ENCODE measurements at places on chromosomes 13 and 19.

DNA sequence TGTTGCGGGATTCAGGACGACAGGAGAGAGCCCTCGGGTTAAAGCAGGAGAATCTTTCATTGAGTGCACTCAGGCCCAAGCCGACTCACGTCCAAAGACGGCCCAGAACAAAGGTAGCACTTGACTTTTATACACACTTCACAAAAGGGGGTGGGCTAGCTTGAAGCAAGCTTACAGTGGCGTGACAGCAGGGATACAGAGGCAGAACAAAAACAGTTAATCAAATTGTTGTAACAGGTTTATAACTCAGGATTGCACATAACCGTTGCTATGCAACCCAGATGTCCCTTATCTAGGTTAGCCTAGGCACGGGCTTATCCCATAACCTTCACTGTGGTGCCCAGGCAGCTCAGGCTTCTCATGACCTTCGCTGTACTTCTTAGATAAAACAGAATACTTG, 2.0 kb downstream of the MED25 start:
- DNase-seq, result no peak

DNA sequence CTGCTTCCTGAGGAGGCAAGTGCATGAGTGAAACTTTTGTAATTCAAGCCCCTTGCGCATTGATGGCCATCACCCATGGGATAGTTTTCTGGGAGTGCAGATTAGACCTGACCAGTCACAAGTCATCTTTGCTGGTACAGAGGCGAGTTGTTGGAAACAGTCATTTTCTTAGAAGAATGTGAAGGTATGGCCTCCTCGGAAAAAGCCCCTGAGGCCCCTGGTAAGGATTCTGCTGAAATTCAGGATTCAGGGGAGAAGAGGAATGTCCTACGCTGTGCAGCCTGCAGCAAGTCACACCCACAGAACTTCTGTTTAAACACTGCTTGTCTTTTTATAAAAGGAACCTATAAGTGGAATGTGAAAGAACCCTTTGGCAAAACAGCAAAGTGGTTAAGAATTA, 11.0 kb upstream of the SPART start:
- DNase-seq, result no peak

- no peak for DNase-seq
Measured at GRCh38 chr19:4916292-4917082, 7.2 kb downstream of the UHRF1 start.

GRCh38 chr13:110017379-110017778, 231.0 kb upstream of the IRS2 start:
- no peak for DNase-seq

- DNase-seq, result no peak
Measured at GRCh38 chr13:71828117-71828516, 38.9 kb downstream of the DACH1 start.

- DNase-seq, result peak; percentile 82
Measured at GRCh38 chr19:38506723-38507550, 73.4 kb downstream of the RYR1 start.

- no peak for DNase-seq
Measured at GRCh38 chr13:105991622-105992277, 543.7 kb downstream of the EFNB2 start.

- no peak for DNase-seq
Measured at GRCh38 chr13:60312851-60313505, 84.0 kb upstream of the TDRD3 start.

DNA sequence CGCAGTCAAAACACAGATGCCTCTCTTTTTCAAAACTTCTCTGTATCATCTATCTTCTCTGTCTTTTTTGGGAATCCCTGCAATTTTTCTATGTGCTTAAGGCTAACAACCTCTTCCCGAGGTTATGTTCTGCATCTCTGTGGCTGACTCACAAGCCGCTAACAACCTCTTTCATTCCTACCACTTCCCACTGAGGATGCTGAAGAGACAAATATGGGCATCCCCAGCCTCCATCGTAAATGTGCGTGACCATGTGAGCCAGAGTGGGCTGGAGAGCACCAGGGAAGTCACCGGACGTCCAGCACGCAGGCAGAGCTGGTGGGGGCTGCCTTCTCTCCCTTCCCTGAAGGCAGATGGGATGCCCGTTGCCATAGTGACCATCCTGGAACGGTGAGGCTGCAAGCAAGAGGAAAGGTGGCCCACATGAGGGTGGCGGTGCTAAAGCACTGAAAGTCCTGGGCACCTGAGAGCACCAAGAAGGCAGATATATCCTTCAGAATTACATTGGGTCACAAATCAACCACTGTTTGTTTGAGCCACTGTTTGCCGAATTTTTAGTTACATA, 122.8 kb downstream of the SHISA2 start:
- no peak for DNase-seq

DNA sequence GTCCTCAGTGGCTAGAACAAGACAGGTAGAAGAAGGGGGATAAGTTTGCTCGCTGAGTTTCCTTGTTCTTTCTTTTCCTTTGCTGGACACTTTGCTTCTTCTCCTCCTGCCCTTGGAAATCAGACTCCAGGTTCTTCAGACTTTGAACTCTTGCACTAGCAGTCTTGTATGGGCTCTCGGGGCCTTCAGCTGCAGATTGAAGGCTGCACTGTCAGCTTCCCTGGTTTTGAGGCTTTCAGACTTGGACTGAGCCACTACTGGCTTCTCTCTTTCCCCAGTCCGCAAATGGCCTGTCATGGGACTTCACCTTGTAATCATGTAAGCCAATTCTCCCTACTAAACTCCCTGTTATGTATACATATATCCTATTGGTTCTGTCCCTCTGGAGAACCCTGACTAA, 379.8 kb downstream of the NDFIP2 start:
- no peak for DNase-seq

DNA sequence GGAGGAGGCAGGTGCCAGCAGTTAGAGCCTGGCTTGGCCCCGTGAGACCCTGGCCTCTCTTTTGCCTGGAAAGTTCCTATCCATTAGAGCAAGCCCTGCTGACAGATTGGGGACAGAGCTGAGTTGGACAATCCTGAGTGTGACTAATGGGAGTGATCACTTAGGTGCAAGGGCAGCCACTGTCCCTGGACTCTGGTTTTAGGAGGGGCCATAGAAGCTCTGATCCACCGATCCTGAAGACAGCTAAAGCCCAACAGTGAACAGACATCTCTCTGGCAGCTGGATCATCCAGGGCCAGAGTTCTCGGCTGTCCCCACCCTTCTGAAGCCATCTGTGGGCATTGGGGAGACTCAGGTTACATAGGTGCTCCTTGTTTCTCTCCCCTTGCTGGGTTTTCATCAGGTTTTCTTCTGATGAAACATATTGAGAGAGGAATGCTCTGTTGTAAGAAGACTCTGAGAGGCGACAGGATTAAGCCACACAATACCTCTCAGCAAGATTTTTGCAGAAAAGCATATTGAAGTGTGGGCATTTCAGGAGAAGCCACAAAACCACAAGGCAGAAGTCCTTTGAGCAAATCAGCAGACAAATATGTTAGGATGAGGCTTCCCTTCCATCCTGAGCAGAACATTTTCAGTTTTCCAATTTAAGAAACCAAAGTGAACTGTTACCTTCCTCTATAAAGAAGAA, 288.0 kb upstream of the MAB21L1 start:
- DNase-seq, result no peak

DNA sequence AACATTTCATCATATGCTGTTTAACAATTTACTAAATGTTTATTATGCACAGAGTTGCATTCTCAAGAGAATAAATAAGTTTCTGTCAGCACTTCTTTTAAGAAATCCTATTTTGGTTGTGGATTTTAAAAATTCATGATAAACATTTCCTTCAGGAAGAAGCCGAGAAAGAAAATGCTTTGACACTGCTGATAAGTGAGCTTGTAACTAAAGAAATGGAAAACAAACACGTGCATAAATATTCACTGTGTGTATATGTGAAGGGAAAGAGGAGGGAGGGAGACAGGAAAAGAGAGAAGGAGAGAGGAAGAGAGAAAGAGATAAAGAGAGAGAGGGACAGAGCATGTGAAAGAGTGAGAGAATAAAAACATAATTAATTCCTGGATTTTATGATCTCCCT, 1165.0 kb downstream of the DIAPH3 start:
- DNase-seq, result no peak

- DNase-seq, result no peak
Measured at GRCh38 chr13:24632382-24633121, 47.7 kb upstream of the ATP12A start.

DNA sequence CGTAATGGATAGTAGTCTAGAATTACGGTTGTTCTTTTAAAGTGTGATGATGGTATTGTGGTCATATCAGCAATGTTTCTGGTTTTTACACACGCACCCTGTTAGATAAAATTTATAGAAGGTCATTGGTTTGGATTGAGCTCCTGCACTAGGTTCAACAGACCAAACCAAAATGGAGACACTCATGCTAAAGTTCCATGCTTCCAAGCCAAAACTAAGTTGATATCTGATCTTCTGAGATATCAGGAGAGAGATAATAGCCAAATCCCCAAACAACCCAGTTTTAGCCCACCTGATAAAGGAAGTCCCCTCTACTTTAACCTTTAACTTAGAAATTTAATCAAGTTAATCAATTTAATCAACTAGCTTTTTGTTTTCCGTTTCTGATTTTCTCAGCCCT, 1.2 kb downstream of the NOSIP start:
- DNase-seq, result no peak

DNA sequence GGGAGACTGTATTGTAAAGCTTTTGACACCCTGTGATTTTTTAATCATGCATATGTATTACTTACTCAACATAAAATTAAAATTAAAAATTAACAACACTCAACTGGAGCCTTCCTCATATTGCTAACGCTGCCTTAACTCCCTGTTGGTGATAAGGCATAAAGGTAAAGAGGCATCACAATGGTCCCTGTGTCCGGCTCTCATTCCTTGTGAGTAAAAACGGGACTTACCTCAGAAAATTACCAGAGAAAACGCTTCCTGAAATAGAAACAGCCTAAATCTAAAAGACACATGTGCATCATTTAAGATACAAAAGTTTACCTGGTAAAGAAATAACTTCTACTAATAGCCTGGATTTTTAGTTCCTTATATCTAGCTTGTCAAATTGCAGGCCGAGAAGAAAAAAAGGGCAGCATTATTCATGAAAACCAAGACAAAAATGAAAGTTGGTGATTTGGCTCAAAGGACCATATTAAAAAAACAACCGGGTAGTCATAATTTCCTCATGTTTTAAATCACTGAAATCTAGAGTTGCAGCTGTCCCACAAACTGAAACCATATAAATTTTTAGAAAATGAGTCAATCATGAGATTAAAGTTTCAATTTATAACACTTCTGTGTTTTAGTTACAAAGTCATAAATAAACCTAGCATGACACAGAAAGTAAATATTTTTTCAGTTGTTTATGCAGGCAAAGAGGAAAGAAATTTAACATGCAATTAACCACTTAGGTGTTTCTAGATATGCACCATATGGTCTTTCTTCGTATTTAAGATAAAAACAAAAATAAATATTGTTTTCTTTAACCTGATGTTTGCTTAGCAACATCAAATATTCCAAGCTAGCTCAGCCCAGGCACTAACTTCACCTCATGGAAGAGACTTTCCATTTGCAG, 94.7 kb downstream of the MIPEP start:
- no peak for DNase-seq

DNA sequence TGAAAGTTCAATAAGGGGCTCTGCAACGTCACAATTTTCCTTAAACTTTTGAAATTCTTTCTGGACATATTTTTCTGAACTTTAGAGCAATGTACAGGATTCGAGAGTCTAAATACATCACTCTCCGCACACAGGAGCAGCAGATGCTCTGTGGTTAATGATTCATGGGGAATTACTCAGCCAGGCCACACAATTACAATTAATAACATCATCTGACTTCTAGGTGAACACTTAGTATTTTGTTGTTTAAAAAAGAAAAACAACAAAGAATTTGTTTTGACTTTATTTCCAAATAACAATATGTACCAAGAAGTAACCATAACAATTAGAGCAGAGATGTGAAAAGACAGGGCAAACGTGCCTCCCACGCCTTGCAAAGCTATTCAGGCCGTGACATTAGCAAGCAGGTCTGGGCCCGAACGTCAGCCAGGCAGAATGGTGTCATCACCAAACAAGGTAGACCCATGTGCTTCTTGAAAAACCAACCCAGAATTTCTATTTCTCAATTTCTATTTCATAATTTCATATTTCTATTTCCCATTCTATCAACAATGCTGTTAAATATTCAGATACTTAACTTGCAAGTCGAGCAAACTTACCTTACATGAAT, 236.3 kb downstream of the COL4A1 start:
- no peak for DNase-seq

GRCh38 chr13:25633093-25633492, 261.3 kb downstream of the ATP8A2 start:
- DNase-seq, result no peak

GRCh38 chr19:58555369-58555885, 522 bp upstream of the CHMP2A start:
- no peak for DNase-seq

- DNase-seq, result no peak
Measured at GRCh38 chr19:29448046-29448445, 77.7 kb upstream of the VSTM2B start.

DNA sequence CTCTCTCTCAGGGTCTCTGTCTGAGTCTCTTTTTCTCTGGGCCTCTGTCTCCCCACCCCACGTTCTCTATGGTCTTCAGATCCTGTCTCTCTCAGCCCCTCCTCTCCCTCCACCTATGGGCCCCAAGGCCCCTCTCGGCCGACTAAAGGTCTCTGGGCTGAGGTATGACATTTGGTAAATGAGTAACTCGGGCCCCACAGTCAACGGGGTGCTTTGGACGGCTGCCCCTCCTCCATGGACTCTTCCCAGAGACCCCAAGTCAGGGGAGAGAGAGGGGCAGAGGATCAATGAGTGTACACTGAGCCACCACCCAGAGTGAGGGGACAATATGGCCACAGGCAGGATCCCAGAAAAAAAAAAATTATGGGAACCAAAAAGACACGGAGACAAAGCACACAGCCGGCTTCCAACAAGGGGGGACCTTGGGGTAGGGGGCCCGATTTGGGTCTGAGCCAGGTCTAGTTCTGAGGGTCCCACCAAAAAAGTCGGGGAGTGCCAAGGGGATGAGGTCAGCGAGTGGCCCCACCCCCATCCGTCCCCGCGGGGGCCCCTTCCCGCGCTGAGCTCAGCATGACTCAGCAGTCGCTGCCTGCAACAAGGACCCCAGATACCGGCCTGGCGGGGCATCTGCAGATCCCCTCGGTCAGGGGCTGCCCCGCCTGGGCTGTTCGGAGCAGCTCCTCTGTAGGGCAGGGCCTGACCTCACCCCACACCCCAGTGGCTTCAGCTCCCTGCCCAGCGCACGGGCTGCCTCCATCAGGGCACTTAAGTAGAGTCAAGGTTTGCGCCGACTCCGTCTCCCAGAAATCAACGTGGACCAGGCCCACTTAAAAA, 1.5 kb upstream of the FTL start:
- DNase-seq, result no peak

- DNase-seq, result peak; percentile 51
Measured at GRCh38 chr13:25249001-25249543, 38.2 kb downstream of the MTMR6 start.

- no peak for DNase-seq
Measured at GRCh38 chr19:35773020-35773806, 2.2 kb upstream of the ARHGAP33 start.

DNA sequence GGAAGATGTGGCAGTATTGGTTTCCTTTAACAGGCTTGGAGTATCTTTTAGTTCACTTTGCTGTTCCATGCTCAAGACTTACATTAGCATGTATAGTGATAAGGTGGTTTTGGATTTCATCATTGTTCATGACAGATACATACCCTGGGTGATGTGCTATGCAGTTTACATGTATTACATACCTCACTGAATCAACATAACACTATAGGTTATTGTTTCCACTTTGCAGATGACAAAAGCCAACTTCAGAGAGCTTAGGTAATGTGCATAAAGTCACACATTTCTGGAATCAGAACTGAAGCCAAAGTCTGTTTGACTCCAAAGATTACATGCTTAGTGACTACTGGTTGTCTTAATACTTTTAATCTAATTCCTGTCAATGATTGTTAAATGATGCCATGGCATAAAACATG, 7.1 kb downstream of the COMMD6 start:
- DNase-seq, result no peak

GRCh38 chr19:17049711-17050280, 23.2 kb upstream of the CPAMD8 start:
- no peak for DNase-seq
